ENCODE measurements at places on chromosomes 13 and 19.
A peak's percentile ranks its signal among the peaks of the same experiment; 100 is the strongest.

DNA sequence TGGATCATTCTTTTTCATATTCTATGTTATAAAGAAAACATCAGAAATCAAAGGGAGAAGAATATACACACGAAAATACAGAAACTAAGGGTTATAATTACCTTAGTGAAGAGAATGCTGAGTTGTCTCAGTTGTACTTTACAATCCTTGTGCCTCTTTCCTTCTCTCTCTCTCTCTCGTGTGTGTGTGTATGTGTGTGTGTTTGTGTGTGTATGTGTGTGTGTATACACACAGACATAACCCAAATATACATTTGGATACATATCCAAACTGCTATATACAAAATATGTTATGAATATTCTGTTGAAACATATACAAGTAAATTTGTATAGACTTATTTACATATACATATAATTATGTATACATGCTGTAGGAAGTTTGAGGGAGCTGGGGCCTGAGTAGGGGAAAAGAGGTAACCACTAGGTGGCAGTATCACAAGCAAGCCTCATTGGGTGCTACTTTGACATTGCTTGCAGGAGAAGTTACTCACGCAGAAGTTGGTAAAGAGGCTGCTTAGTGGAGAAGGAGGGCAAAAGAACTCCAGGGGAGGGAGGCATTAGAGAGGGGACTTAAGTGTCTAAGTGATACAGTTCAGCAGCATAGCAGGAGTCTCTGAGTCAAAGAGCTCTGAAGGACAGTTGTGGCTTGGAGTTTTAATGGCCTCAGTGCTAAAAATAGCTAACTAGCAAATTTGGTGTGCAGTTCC is 465.1 kb upstream of the PCDH20 start:
- no peak for DNase-seq

DNA sequence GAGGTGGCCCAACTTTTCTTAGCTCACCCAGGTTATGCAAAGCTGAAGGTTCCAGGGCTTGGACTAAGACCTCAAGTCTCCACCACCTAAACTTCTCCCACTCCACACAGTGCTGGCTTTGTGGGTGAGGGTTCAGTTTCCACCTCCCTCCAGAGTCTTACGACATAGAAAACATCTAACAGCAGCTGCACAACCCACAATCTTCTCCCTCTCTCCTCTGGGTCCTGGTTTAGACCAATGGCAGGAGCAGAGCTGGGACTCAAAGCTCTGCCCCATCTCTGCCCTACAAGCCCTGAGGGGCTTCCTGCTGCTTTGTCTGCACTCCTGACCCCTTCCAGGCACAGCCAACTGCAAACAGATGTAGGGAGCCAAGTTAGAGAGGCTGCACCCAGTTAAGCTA is 16.0 kb downstream of the IRGC start:
- no peak for DNase-seq

DNA sequence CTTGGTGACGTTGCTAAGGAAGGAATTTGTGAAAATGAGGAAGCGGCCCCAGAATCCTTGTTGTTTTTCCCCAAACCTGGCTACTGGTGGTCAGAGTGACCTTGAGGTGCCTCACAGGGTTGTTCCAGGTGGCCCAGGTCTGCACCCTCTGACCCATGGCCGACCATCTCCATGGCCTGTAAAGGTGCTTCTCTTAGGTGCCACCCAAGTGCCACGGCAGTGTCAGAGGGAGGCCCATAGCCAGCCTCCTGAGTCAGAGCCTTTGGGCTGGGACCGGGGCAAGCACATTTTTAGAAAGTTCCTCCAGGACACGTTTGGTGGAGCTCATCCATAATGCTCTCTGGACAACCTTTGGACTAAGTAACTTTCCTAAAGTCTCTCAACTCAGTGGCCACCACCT is 83.9 kb upstream of the IRS2 start:
- no peak for DNase-seq

- no peak for DNase-seq
These were observed 178.0 kb upstream of the KL start for GRCh38 chr13:32837973-32838927.

GRCh38 chr19:8466018-8466417 is 21.2 kb downstream of the HNRNPM start:
- DNase-seq = no peak

DNA sequence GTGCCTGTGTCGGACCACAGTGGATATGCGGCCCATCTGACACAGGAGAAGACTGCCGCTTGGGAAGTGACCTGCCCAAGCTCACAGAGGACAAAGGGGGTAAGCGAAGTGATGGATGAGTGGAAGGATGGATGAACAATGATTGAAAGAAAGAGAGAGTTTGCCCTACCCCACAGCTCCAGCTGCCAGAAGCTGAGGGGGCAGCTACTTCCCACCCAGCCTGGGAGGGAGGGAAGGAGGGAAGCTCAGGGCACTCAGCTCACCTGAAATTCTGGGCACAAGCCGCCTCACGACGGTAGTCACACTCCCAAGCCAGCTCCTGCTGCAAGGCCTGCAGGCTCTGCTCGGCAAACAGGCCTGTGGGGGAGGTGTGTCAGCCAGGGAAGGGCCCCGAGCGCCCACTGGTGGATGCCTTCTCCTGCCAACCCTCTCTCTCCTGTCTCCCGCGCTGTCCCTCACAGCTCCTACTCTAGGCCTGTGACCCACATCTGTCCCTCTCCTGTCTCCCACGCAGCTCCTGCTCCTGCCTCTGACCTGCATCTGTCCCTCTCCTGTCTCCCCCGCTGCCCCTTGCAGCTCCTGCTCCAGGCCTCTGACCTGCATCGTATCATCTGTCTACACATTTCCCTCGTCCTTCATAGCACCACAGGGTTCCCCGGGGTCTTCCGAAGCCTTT is 12.0 kb upstream of the NUMBL start:
- DNase-seq = peak; percentile 35

GRCh38 chr13:51632591-51633362 is 48.5 kb downstream of the WDFY2 start:
- no peak for DNase-seq

DNA sequence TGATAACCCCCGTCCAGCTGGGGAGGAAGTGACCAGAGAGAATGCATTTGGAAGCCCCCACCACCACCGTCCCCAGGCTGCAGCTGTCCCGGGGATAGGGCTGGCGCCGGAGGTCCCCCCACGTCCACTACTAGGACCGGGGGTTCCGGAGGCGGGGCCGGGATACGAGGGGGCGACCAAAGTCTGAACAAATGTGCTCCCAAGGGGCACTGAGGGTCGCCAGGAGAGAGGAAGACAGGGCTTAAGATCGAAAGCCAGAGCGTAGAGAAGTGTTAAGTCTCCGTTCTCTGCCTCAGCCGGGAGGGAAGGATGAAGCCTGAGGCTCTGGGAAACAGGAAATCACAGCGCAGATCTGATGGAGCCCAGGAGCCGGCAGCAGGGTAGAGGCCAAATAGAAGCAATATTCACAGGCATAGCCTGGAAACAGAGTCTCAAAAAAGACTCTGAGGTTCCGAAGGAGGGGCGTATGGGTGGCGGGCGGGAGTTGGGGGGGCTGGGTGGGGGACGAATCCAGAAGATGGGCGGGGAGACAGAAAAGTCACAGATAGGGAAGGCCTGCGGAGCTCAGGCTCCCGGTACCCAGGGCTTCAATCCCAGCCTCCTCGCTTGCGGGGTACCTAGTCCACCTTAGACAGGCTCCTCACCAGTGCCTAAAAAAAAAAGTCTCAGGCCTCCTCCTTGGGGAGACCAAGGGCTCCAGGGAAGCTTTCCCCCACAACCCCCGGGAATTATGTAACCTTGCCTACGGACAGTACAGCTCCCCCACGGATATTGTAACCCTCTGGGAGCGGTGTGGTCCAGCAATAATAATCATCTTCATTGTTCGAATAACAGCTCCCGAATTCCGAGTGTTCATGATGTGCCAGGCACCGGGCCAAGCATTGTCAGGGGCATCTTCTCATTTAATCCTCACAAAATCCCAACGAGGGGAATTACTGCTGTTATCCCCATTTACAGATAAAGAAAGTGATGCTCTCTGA is 1.1 kb upstream of the ERF start:
- DNase-seq = no peak

DNA sequence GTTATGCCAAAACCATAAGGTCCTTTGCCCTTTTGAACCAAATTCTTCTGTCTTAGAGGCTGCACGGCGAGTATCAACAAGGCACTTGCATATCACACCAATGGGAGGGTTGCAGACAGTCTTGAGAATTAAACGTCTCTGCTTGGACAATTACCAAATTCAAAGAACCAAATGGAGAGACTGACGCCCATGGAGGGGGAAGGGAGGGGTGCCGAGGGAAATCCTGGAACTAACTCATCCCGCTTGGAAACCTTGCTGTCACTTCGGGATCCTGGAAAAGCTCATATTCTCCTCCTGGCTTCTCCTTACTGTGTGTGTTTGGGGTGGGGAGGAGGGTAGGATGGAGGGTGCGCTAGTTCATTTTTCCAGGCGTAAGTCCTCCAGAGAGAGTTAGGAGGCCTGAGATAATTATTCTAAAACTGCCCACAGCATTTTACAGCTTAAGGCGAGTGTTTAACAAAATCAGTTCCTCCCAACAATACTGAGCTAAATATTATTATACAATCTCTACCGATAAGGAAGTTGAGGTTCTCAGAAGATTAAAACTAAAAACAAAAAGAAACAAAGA is 425.1 kb downstream of the TSHZ3 start:
- no peak for DNase-seq

- DNase-seq = no peak
These were observed 3.1 kb downstream of the ADGRE1 start for GRCh38 chr19:6890401-6890913.

GRCh38 chr13:103762523-103762922 is 696.3 kb upstream of the SLC10A2 start:
- no peak for DNase-seq

- no peak for DNase-seq
These were observed 388.9 kb downstream of the KCNRG start for GRCh38 chr13:50404116-50404515.

DNA sequence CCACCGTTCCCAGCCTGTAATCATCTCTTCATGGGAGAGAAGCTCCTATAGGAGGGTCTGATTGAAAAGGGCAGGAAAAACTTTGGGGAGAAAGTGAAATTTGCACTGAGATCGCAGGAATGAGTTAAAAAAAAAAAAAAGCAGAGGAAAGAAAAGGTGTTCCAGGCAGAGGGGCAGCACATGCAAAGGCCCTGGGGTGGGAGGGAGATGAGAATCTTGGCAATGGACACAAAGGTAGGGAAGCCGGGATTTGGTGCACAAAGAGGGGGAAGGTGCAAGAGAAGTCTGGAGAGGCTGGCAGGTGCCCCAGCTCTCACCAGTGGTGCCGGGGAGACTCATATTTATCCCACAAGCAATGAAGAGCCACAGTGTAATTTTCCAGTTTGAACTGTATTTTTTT is 16.4 kb upstream of the GPR32 start:
- no peak for DNase-seq

Measured in progenitor cell of endocrine pancreas (in vitro differentiated cells).